Cerebellum (tissue), 4 donors: ENCODE measurements at places on chromosomes 1 and 21.

GRCh38 chr1:167720965-167721616 is 691 bp upstream of the MPZL1 start:
- DNase-seq: peak; percentile 35

- DNase-seq: no peak
Observed at GRCh38 chr21:29335720-29336119, 37.0 kb downstream of the BACH1 start.

DNA sequence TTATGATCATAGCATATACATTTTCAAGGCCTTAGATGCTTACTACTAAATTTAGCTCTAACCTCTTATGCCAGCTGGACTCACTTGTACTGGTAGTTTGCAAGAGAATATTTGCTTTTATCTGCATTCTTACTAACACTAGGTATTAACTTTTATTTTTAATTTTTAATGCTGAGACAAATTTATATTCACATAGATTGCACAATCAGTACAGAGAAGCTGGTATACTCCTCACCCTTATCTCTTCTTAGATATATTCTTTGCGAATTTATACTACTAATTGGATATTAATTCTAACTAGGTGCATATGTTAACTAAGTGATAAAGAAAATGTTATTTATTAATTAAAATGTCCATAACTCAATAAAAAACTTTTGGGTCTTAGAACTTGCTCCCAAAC is 561.8 kb upstream of the PRMT6 start:
- no peak for DNase-seq

DNA sequence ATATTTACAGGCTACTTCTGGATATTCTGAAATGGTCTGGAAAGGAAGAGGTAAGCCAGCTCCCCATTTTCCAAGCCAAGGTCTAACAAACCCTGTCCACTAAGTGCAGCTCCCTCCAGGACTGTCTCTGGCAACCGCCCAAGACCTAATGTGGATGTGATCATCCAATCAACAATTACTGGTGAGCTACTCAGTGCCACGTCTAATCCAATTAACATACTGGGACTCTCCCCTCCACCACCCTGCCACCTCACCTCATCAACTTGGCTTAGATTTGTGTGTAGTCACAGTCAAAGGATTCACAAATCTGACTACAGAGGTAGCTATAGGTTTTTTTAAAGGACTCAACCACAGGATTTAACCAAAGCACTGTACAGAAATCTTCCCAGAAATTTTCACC is 25.4 kb upstream of the S100A7 start:
- no peak for DNase-seq

- DNase-seq: no peak
Observed at GRCh38 chr1:6148497-6149241, 31.5 kb downstream of the CHD5 start.

GRCh38 chr21:38979271-38980121 is 173.8 kb downstream of the ETS2 start:
- DNase-seq: no peak

DNA sequence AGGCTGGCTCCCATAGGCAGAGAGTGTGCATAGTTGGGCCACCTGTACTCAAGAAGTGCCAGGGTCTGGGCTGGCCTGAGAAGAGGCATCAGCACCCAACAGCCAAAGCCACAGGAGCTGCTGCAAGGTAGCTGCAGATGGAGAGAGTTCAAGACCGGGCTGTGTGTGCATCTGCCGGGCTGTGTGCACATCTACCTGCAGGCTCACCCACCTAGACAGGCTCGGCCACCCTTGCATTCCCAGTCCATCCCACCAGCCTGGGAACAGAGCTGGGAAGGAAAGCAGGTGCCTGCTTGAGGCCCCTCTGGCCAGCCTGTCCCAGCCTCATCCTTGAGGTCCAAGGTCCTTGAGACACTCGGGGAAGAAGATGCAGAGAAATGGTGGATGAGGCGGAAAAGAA is 194.4 kb upstream of the AJAP1 start:
- DNase-seq: no peak

DNA sequence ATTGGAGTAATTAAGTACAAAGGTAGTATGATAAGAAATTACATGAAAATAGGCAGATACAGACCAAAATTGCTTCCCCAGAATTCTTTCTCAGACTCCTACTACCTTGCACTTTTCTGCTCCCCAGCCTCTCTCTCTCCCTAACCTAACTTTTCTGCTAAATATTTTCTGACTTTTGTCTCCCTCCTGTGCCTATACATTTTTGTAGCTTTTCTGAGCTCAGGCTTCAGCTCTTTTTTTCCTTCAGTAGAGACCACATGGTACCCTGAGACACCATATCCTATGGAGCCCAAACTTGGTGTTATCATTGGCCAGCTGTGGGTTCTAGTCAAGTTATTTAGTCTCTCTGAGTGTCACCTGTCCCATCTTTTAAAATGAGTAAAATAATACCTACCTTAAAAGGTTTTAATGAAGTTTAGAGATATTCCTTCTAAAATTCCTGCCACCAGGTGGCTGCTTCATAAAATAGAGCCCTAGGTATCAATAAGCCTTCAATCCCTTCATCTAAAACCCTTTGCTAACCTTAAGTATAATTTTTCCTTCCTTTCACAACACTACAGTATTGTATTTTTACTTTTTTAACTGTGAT is 237.6 kb upstream of the DUSP10 start:
- DNase-seq: no peak

DNA sequence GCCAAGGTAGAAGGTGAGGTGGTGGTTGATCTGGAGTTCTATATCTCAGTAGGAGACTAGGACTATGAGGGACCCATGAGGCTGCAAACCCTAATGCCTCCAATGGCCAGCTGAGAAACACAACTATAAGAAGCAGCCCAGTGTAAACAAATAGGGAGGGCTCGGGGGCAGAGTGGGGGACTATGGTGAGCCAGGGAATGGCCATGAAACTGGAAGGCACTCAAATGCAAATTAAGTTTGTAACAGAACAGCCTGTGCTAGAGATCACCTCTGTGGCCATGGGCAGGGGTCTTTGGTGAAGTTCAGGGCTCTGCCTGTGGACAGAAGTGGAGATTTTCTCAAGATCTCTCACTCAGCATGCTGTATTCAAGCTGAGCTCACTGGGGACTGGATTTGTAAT is 187.1 kb downstream of the GRIK3 start:
- no peak for DNase-seq

DNA sequence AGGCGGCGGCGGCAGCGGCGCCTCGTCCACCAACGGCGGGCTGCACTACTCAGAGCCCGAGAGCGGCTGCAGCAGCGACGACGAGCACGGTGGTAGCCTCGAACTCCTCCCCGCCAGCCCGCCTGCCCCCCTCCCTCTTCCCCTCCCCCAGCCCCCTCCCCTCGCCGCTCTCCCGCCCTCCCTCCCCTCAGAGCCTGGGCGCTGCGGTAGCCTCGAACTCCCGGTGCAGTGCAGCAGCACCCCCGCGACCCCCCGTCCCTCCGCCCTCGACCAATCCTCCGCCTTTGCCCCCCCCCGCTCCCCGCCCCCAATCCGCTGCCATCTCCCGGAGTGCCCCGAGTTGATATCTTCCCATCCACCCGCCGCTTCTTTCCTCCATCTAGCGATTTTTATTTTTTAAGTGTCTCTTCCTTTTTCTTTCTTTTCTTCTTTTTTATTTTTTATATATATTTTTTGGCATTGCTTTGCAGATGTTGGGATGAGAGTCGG is 516 bp downstream of the RCOR3 start:
- DNase-seq: peak; percentile 58

GRCh38 chr1:215636258-215636965 is 69.3 kb downstream of the KCTD3 start:
- no peak for DNase-seq

- DNase-seq: no peak
Observed at GRCh38 chr1:31658721-31659120, 14.0 kb upstream of the PEF1 start.

- no peak for DNase-seq
Observed at GRCh38 chr1:232029315-232029714, 402.7 kb downstream of the DISC1 start.

- peak; percentile 71 for DNase-seq
Observed at GRCh38 chr21:29187944-29188343, 57.5 kb downstream of the MAP3K7CL start.

GRCh38 chr1:31203215-31203614 is 36.5 kb downstream of the NKAIN1 start:
- DNase-seq: no peak

DNA sequence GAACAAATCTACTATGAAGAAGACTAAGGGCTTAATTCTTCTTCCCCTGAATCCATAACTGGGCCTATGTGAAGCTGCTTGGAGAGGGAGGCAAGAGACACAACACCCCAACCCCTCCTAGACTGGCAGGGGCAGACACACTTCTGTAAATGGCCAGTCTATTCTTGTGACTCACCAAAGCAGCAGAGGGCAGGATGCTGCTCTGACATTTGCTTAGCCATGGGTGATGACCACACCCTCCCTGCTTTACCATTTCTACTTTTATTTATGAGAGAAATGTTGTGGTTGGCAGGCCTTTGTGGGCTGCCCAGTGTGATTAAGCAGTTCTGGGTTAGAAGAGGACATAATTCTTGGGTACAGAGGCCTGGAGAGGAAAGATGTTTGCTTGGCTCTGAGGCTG is 189.8 kb upstream of the DPYD start:
- DNase-seq: no peak

GRCh38 chr1:107195476-107195875 is 54.6 kb downstream of the NTNG1 start:
- no peak for DNase-seq

DNA sequence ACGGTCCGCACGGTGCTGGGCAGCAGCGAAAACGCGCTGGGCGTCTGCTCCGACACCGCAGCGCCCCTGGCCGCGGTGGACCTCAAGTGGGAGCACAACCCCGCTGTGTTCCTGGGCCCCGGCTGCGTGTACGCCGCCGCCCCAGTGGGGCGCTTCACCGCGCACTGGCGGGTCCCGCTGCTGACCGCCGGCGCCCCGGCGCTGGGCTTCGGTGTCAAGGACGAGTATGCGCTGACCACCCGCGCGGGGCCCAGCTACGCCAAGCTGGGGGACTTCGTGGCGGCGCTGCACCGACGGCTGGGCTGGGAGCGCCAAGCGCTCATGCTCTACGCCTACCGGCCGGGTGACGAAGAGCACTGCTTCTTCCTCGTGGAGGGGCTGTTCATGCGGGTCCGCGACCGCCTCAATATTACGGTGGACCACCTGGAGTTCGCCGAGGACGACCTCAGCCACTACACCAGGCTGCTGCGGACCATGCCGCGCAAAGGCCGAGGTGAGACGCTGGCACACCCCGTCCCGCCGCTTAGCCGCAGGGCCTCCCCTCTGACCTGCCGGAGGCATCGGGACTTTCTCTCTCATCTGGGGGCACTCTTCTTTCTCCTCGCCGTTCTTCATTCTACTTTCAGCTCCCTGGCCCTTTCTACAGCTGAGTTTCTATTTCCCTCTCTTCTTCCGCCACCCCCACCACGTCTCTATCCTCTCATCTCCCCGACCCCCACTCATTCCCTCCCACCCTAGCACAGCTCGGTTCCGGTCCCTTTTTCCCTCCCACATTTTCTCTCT is 1.0 kb downstream of the NPR1 start:
- no peak for DNase-seq

DNA sequence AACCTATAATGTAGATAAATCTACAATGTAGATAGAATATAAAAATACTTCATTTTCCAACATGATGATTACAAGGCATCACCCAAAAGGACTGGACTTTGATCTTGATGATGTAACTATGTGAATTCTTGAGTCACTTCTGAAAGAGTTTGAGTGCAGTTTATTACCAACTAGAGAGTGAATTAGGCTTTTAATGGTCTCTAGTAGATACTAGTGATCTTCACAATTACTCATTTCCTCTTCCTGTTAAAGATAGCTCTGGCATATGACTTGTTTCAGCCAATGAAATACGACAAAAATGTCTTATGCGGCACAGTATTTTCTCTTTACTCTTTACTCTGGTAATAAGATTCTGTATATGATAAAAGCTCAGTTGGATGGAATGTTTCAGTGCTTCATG is 1588.1 kb upstream of the B3GALT2 start:
- DNase-seq: no peak

DNA sequence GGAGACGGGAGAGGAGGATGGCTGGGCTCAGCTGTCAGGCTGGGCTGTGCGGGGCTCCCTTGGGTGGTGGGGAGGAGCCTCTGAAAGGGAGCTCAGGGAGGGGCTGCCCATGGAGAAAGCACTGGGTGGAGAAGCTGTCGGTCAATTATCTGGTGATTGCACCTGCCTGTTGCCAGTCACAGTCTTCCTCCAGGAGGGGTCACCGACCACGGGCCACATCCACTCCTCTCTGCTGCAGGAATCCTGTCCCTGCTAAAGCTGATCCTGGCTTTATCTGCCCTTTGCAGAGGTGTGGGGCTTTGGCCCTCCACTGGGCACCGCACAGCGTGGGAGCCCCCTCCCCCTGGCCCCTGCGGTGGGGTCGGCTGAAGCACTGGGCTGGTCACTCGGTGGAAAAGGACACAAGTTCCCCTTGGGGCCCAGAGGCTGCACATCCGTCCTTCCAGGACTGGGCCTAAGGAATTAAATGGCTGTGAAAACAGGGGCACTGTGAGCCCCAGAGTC is 21.8 kb upstream of the COL18A1 start:
- no peak for DNase-seq
